ENCODE measurements at places on chromosomes 5 and 9. TPM values are rescaled to one million over a fixed set of nuclear protein-coding genes. Genes with fewer than 3 reads are reported as not detected.

ACSL6 gene
- 38.8 TPM for total RNA-seq

SELENOP gene
- total RNA-seq, result not detected

FOXD4L4 gene
- total RNA-seq, result 0.19 TPM

LHX2 gene
- not detected for total RNA-seq

C9orf40 gene
- 22.2 TPM for total RNA-seq

KYAT1 gene
- total RNA-seq, result 15.2 TPM

TAF11L2 gene
- total RNA-seq, result not detected

IL3 gene
- total RNA-seq, result 0.20 TPM

DNAH5 gene
- total RNA-seq, result not detected

LAMC3 gene
- 0.27 TPM for total RNA-seq

PCA3 gene
- not detected for total RNA-seq

PCDHAC2 gene
- not detected for total RNA-seq

SYK gene
- 0.56 TPM for total RNA-seq

POMT1 gene
- total RNA-seq, result 54.1 TPM
